ENCODE measurements at places on chromosomes 12 and 14.
A peak's percentile ranks its signal among the peaks of the same experiment; 100 is the strongest.

- peak; percentile 75 for DNase-seq
Observed at GRCh38 chr12:105748806-105749600, 389.8 kb downstream of the NUAK1 start.

DNA sequence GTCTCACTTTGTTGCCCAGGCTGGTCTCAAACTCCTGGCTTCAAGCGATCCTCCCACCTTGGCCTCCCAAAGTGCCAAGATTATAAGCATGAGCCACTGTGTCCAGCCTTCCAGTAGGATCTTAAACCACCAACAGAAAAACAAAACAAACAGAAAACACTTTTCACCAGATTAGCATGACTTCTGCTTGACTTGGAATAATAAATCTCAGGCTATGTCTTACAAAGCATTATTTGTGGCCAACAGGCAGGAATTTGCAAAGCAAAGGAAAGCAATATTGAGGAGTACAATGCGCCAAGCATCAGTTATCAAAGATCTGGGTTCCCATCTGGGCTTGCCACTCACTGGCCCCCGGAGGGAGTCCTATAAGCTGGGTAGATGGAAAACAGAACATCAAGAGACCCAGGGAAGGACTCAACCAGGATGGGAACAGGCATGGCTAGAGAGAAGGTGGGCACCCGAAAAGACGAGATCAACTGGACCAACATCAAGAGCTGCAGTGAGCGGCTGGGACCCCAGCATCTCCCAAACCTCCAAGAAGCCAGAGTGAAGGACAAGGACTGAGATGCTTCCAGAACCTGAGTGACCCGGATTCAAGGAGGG, 101.2 kb downstream of the TMEM30B start:
- no peak for DNase-seq

DNA sequence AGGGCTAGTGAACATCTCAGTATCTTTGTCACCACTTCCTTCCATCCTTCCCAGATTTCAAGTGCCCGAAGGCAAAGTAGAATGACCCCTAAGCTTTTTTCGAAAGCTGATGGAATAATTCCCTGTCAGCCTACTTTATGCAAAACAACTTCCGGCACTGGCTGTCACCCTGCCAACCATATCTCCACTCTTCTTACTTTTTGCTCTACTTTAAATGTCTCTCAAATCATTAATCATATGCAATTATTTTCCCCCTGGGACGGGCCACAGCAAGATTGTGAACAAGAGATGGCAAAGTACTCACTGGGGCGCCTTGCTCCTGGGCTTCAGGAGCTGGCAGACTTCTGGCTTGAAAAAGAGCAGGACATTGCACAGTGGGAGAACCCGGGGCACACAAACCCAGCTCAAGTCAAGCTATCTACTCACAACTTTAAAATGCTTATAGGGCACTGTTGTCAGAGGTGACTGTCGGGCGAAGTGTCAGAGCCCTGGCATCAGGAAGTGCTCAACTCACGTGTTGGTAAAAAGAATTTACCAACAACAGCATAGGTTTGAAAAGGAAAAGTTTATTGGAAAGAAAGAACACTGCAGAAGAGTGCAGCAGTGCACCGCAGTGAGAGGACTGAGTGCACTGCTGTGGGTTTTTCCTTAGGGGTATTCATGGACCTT, 373.5 kb downstream of the PAWR start:
- no peak for DNase-seq

GRCh38 chr12:124399622-124400021, 104.7 kb downstream of the RFLNA start:
- DNase-seq, result no peak

GRCh38 chr14:76551906-76552305, 176.0 kb downstream of the ESRRB start:
- DNase-seq, result no peak

- DNase-seq, result no peak
Observed at GRCh38 chr12:67784831-67785230, 136.3 kb downstream of the DYRK2 start.

DNA sequence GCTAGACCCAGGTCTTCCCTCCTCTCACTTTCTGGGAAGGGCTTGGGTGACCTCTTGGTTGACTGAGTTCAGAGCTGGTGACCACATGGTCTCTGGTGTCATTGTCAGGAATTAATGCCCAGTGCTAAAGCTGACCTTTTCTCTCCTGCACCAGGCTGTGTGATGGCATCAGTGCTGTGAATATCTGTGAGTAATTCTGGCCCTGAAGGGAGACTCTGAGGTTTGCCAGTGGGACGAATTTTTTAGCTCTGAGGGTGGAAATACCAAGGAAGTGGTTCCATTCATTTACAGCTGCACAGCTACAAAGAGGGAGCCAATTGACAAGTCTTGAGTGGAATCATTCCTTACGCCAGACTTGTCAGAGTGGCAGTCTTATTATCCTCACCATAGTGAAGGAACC, 6.2 kb upstream of the KRT86 start:
- DNase-seq, result no peak

DNA sequence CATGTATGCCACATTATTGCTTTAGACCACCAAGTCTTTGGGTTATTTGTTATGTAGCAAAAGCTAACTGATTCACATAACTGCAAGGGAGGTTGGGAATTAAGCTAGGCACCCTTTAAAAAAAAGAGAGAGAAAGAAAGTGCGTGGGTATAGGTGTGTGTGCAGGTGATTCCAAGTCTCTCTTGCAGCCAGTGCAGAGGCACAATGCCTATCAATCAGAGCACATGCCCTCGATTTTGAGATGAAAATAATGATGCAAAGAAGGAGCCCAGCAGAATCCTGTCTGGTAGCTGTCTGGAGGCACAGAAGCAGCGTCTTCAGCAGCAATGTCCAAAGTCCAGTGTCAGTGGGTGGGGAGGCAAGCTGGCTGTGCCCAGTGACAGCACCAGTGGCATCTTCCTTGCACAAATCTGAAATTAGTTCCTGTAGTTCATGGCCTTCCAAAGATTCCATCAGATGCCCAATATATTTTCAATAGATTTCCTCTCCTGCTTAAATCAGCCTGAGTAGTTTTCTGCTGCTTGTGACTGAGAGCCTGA, 62.4 kb upstream of the TBPL2 start:
- no peak for DNase-seq
